ENCODE measurements at places on chromosomes 7 and 10.

DNA sequence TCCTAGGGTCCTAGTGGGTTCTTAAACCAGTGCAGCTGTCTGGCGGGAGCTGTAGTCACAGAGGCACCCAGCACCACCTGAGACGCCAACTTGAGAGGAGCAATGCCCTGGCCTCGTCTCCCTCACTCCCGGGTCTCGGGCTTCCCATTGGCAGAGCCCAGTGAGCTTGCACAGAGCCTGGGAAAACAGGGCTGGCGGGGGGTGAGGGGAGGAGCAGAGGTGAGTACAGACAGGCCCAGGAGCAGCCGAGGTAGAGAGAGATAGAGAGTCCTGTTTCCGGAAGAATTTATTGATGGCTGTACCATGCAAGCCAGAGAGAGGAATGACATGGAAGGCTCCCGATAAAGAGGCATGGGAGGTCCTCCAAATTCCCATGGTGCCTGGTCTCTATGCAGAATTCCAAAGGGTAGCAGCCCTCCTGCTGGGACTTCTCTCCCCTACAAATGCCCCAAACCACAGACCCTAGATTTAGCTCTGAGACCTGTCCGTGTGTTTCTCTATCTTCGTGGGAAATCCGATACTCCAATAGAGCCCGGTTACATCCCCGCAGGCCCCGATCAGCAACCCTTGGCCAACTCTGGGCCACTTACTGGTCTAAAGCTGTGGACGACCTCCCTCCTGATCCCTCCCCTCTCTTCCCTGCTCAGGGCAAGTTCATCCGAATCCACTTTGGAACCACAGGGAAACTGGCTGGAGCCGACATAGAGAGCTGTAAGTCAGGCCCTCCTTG, 20.3 kb upstream of the MYH16 start:
- no peak for DNase-seq

DNA sequence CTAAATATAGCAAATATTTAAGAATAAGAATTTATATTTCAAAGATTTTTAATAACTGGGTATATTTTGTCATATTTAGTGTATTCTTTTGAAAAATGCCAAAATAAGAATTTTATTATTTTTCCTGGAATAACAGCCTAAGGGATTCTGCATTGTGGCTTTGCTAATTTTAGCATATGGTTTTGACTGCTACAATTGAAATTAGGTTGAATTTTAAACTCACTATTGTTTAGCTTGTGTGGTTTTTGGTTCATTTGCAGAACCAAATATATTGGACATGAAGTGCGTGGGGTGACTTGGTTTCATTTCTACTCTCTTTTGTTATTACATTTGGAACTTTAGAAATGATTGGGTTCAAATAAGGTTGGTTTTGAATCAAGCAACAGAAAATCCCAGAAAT, 35.5 kb downstream of the ZNF273 start:
- no peak for DNase-seq

- no peak for DNase-seq
Observed at GRCh38 chr7:37180828-37181549, 267.7 kb downstream of the ELMO1 start.

- no peak for DNase-seq
Observed at GRCh38 chr10:119541459-119542356, 811 bp downstream of the RGS10 start.

DNA sequence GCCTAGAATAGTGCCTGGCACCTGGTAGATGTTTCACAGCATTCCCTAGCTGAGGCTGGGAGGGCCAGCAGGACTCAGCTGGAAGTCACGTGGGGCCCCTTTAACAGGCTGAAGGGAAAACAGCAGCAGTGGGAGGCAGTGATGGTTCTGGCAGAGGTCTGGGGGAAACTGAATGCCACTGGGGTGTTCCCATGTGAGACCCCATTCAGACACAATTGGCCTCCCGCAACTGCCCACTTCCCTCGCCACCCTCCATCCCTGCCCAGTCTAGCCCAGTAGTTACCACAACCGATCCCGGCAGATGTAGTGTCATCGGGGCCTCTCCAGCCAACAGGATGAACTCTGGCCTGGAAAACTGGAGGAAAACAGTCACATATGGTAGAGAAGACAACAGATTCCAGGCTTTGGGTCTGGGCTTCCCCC, 38.3 kb downstream of the FRMPD2 start:
- no peak for DNase-seq

- DNase-seq: no peak
Observed at GRCh38 chr10:34816501-34817002, 1.5 kb upstream of the PARD3 start.

GRCh38 chr7:30642789-30643188, 39.5 kb downstream of the CRHR2 start:
- DNase-seq: no peak

DNA sequence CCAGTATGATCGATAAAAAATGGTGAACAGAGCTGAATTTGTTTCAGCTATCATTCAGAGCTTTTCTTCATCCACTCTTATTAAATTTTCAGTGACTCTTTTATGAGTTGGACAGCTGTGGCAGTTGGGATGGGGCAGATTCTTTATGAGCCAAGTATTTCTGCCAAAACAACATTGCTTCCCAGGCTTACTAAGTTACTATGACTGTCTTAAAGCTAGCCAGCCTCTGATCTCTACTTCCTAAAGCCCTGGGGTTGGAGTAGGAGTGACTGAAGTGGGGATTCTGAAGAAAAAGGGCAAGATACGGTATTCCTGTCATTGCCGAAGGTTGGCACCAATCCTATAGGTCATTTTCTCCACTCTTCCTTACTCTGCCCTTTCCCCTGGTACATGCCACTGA, 12.7 kb downstream of the RPP30 start:
- DNase-seq: no peak

DNA sequence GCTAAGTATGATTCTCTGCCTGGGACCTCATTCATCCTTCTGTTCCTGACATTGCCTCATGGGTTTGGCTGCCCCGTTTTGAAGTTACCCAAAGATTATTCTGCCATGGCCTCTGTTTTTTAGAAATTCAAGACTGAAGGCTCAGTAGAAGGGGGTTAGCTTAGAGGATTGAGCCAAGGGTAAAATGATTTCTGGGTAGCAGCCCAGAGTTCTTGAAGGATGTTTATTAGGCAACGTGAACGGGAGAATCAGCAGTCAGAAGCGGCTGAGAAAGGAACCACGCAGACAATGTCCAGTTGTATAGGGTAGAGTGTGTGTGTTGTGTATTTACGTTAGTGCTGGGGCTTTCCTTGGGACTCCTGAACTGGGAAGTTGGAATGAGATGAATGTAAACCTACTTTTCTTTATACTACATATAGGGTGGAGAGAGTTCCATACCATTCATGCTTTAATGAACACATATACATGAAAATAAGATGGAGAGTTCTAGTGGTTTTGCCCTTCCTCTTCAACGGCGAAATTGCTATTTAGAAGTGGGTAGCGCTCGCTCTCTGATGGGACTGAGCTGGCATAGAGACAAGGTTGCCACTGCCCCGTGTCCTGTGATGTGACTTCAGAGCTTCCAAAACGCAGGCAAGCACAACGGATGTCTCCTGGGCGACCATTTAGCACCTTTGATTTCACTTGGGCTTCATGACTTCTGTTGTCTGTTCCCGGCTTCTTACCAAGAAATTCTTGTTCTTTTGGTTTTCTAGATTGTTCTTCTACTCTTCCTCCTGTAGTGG, 35.0 kb upstream of the IL15RA start:
- no peak for DNase-seq

- no peak for DNase-seq
Observed at GRCh38 chr7:6553448-6554044, 2.3 kb upstream of the GRID2IP start.

DNA sequence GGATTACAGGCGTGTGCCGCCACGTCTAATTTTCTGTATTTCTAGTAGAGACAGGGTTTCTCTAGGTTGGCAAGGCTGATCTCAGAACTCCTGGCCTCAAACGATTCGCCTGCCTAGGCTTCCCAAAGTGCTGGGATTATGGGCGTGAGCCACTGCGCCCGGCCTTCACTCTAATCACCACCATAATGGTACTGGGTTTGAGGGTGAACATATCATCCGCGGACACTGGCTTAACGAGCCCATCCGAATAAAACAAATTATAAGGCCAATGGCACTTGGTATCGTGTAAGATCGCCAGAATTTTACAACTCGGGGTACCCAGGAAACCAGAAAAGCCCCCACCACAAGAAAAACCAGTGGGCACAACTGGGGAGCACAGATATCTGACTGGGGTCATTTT, 580 bp downstream of the FAM200A start:
- DNase-seq: no peak

DNA sequence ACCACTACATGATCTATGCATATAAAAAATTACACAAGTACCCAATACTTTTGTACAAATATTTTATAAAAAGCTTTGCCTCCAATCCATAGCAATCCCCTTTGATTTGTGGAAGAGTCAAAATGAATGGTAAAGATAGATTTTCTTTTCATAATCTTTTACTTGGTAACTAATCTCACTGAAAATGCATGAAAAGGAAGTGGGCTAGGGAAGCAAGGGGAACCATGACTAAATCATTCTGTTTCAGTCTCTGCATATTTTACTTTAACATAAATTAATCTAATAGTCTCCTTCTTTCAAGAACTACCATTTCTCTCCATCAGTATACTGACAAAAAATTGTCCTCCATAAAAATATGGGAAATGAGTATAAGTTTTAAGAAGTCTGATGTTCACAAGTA, 96.9 kb downstream of the TES start:
- DNase-seq: no peak

DNA sequence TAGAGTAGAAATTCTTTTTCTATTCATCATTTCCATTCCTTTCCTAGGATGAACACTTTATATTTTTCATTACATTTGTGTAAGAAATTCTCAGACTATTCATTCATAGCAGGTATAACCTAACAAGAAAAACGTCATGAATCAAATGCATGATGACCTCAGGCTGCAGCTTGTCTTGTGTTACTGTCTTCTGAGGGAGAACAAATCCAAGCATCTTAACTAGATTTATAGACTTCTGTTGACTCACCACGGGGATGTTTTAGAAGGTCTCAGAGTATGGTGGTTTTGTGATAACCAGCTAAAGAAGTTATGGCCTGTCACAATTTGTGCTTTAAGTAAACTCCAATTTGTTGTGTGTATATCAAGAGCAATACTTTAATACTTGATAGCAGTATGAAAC, 102.7 kb downstream of the ANKRD7 start:
- no peak for DNase-seq

GRCh38 chr10:2760736-2761135, 306.6 kb upstream of the PFKP start:
- DNase-seq: no peak

- DNase-seq: no peak
Observed at GRCh38 chr10:117710181-117710798, 167.7 kb downstream of the EMX2 start.

DNA sequence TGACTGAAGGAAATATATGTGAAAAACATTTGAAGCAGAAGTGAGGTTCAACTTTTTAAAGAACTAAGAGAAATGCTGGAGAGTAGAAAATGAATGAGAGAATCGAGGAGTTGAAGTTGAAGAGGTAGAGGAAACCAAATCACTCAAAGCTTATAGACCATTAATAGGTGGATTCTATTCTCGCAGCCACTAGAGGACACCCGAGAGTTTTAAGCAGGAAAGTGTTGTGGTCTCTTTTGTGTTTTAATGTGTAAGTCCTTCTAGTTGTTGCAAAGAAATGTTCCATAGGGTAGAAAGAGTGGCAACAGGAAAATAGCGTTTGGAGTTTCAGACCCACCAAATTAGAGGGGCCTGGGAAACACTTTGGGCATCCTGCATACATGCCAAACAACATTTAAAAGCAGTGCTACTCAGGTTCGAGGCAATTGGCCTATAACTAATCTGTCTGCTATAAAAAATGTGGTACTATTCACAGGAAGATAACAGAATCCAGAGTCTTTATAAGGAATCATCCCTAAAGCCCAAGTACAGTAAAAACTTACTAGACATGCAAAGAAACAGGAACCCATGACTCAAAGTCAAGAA, 75.3 kb upstream of the TAS2R16 start:
- peak; percentile 11 for DNase-seq

DNA sequence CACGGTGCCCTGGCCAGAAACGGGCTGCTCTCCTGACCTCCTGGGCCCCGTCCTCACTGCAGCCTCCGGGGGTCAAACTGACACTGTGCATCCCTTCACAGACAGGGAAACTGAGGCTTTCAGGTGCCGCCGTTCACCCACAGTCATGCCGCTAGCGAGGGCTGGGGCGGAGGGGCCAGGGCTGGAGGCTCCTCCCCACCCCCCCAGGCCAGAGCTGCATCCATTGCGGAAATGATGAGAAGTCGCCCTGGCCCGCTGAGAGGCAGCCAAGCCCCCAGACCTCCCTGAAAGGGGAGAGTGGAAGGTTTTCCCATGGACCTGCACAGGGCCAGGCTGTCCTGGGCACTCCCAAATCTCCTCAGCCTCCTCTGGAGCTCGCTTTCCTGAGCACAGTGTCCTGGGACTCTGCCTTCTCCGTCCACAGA, 16.5 kb upstream of the INPP5A start:
- no peak for DNase-seq

- no peak for DNase-seq
Observed at GRCh38 chr10:42866115-42866995, 83.8 kb downstream of the BMS1 start.

GRCh38 chr10:75429159-75429827, 2.1 kb upstream of the LRMDA start:
- no peak for DNase-seq

DNA sequence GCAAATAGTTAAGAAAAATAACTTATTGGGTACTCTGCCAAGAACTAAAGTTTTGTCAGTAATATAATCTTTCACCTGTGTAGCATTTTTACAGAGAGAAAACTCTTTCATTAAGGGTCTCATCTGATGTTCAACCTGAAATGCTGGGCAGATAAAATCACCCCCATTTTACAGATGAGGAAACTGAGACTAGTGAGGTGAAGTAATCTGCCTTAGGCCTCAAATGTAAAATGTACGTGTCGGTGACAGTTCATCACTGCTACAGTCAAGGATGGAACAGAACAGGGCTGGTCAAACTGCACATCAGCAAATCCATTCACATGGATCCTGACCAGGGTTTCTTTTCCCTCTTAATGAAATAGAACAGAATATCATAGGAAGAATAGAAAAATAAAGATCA, 121.8 kb downstream of the RAPGEF5 start:
- DNase-seq: no peak

DNA sequence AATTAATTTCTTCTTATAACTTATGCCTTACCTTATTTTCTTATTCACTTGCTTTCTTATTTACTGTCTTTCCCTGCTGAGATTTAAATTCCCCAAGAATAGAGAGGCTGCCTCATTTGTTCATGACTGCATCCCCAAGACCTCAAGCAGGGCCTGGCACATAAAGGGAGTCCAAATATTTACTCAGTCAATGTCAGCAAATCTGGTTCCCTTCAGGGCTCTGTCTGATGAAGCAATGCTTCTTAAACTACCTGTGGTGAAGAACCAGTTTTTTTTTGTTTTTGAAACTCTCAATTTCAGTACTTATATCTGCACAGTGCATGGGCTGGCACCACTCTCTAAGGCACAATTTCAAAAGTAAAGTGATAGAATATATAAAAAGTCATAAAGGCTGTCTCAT, 4.7 kb downstream of the ZNF239 start:
- DNase-seq: no peak

DNA sequence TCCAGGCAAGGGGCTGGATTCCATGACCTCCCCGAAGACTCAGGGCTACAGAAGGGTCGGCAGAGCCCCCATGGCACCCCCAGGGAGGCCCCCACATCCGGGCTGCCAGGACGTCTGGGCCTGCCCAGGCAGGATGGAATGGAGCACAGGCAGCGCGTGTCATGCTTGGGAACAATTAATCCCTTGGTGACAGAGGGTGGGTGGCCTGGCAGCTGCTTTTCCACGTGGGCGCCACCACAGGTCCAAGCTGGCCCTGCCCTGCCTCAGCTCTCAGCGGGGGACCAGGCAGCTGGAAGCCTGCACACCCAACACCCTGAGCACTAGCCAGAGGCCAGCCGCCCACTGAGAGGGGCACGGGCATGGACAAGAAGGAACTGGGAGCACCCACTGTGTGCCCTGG, 11.4 kb downstream of the ELN start:
- no peak for DNase-seq
